ENCODE measurements at places on chromosomes 1 and 21.

GRCh38 chr21:44054710-44055109, 42.6 kb downstream of the TRAPPC10 start:
- no peak for DNase-seq

- DNase-seq: no peak
These were observed 660.7 kb downstream of the PTPRU start for GRCh38 chr1:29896791-29897714.

DNA sequence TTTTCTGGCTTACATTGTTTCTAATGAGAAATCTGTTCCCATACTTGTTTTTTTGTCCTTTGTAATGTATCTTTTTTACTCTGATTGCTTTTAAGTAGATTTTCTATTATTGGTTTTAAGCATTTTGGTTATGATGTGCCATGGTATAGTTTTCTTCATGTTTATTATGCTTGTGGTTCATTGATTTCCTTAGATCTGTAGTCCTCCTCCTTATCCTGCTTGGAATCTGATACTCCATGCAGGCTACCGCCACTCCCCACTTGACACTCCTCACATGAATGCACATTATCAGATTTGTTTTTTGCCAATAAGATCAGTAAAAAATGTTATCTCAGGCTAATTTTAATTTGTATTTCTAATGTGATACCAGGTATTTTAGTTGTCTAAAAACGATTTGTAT, 20.8 kb downstream of the UROD start:
- no peak for DNase-seq

DNA sequence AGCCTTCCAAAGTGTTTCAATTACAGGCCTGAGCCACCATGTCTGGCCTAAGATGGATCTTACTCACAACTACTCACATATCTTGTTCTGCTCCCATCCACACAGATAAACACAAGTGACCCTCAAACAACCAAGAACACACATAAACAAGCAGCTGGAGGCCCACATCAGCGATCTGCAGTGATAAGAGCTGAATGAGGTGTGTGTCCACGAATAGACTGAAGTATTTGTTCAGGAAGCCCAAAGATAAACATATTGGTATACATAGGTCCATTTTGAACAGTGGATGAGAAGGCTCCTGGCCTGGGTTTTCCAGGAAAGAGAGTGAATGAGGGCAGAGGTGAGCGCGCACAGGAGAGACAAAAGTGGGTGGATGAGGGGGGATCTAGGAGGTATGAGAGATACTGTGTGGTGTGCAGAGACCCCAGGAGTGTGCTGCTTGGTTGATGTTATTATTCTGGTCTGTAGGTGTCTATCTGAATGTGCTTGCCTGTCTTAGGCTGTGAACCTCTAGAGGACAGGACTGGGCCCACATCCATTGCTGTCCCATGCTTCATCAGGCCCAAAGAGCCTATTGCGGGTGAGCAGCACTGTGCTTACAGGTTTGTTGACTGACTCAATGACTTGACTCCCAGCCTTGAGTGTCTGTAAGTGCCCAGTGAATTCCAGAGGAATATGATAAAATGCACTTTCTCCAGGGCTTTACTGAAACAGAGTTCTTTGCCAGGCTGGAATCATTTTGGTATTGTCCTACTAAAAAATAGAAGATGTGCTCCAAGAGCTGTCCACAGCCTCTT, 79.9 kb upstream of the ATP1A1 start:
- DNase-seq: no peak

GRCh38 chr1:210374600-210374953, 45.9 kb downstream of the HHAT start:
- DNase-seq: no peak

- DNase-seq: no peak
These were observed 4.6 kb downstream of the PGLYRP4 start for GRCh38 chr1:153343811-153344717.

- DNase-seq: no peak
These were observed 90.5 kb downstream of the NMNAT2 start for GRCh38 chr1:183327434-183328290.

- DNase-seq: no peak
These were observed 9.6 kb downstream of the TAGLN2 start for GRCh38 chr1:159915571-159916241.

DNA sequence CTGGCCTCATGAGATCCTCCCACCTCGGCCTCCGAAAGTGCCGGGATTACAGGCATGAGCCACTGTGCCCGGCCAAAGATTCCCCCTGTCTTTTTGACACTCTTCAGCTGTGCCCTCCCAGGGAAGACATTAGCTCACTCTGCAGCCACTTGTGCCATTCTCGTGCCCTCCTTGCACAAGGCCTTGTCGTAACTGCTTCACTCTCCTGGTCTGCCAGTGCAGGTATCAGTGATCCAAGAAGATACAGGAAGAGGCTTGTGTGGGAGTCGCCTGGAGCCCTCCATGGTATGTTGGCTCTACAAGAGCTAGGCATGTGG, 22.0 kb upstream of the WDR26 start:
- DNase-seq: no peak

Measured in NCI-H1105 (cell line).